ENCODE measurements at places on chromosomes 13 and 19. TPM values are rescaled to one million over a fixed set of nuclear protein-coding genes. Genes with fewer than 3 reads are reported as not detected.

ZNF681 gene
- 7.4 TPM for total RNA-seq

TMC4 gene
- not detected for total RNA-seq

NLRP7 gene
- not detected for total RNA-seq

KIR3DL1 gene
- total RNA-seq = not detected

NR1H2 gene
- total RNA-seq = 22.3 TPM

ZFP14 gene
- total RNA-seq = 7.1 TPM
